ENCODE measurements at places on chromosomes 16 and 17.

DNA sequence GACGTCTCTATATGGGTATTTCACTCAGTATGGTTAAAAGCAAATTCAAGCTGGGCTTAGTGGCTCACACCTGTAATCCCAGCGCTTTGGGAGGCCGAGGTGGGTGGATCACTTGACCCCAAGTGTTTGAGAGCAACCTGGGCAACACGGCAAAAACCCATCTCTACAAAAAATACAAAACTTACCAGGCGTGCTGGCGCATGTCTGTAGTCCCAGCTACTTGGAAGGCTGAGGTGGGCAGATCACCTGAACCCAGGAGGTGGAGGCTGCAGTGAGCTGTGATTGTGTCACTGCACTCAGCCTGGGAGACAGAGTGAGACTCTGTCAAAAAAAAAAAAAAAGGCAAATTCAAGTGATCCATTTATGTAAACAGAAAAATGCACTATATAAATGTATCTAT lies 1.3 kb upstream of the TNFRSF17 start:
- no peak for DNase-seq

- DNase-seq = no peak
Measured at GRCh38 chr17:15453782-15454181, 13.6 kb downstream of the CDRT4 start.

- no peak for DNase-seq
Measured at GRCh38 chr16:3085868-3086595, 13.1 kb downstream of the ZSCAN10 start.

GRCh38 chr17:77256710-77257109 lies 115.9 kb downstream of the SEC14L1 start:
- no peak for DNase-seq

GRCh38 chr17:82917699-82918345 lies 78.0 kb upstream of the ZNF750 start:
- DNase-seq = no peak

- DNase-seq = no peak
Measured at GRCh38 chr17:218432-219110, 37.1 kb upstream of the DOC2B start.
